ENCODE measurements at places on chromosomes 6 and 20.

DNA sequence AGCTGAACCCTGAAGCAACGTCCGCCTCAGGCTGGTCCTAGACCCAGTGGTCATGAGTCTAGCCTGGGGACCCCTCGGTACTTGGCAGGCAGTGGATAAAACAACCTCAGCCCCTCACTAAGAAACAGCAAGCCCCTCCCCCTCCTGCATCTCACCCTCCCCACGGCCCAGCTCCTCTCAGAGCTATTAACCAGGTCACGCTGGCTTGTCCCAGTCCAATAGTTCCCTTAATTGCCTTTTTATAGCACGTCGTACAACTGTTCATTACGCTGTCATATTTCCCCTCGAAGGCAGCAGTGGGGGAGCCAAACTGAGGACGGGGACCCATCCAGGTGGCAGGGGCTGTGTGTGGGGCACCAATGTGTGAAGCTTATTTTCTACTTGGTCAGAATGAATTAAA is 8.6 kb upstream of the SLC32A1 start:
- DNase-seq: no peak

DNA sequence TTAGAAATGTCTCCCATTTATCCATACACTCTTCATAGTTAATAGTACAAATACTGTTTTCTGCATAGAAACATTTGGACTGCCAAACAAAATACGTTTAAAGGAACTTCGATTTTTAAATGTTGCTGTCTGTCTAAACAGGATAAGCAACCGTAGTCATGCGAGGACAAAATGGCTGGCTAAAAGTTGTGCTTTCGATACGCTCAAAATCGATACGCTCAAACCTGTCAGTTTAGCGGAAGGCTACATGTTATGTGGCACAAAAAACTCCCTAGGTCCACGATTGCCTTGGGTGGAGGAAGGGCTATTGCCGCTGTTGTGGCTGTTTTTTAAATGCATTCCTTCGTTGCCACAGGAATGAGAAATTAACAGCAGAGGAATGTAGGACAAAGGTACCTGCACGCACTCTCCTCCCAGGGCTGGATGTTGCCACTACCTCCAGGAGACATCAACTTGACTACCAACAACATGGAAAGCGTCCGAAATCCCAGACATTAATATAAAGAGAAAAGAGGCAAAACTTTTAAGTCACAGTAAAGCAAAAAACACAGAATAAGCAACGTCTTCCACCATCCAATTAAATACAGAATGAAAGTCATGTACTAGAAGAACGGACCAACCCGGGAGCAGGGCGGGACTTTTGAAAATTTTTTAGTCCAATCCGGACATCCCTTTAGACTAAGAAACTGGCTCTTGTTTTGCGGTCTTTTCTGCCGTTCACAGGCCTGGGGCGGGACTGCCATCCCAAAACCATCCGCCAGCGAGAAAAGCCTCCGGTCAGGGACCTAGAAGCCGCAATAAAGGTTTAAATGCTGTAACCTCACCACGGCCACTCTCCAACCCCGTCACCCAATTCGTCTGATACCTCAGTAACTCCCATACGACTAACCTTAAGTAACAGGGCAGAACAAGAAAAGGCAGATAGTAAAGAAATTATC is 32.2 kb upstream of the HFE start:
- peak; percentile 73 for DNase-seq

GRCh38 chr6:31822036-31822821 is 5.3 kb upstream of the HSPA1B start:
- peak; percentile 63 for DNase-seq

DNA sequence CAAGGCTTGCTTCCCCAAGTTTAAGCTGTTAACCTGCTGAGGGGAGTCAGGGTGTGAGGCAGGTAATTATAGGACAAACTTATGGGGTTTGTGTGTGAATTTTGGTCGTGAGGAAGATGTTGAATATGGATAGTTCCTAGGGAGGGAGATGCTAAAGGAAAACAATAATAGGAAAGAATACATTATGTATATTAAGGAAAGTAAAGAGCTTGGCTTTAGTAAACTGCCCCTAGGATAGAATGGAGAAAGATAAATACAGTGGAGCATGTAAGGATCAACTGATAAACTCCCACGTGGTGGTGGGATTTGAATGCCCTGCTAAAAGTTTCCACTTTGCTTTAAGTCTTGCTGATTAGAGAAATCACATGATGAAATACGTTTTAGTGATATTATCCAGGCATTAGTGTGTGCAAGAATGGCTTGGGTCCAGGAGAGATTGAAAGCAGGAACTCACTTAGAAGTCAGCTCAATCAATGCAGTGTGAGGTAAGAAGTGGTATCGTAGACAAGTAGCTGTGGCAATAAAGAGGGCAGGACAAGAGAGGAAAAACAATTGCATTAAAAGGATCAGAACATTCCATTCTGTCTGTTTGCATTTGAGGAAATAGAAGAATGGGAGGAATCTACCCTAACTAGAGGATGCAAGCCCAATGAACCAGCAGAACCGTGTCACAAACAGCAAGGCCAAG is 52.5 kb downstream of the RPS12 start:
- DNase-seq: no peak

DNA sequence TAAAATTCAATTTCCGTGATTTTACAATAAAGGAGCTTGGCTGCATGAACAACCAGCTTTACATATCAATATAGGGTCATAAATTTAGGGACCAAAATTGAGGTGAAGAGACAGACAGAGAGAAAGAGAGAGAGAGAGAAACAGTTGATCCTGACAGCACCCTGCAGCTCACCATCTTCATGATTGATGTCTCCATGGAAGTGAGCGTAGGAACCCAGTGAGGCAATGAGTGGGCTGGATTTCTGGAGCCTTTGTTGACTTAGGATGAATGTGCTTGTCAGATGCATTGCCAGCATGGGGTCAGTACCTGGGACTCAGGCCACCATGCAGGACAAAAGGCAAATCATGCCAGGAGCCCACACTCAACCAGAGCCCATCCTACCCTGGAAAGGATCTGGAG is 165.1 kb upstream of the SYNDIG1 start:
- no peak for DNase-seq

GRCh38 chr6:131199568-131200272 is 64.5 kb downstream of the AKAP7 start:
- DNase-seq: peak; percentile 69

DNA sequence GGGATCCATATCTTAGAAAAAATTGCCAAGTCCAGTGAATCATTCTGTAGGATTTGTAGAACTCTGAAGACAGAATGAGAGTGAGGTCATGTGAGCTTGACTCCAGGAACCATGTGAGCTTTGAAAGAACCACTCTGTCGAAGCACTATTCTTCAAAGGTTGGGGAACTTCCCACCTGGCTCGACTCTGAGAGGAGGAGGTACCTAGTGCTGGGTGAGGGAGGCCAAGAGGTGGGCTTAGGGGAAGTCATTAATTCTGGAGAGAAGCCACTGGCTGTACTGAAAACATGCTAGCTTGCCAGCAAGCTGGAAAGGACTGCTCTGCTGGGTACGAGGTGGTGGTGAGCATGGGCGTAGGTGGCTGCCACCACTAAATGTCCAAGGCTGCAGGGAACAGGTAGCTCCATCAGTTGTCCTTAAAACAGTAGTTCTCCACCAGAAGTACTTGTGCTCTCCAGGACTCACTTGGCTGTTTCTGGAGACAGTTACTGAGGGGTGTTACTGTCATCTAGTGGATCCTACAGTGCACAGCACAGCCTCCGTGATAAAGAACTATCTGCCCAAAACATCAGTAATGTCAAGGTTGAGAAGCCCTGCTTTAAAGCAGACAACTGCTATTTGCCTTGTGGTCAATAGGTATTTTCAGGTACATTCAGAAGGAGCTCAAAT is 34.7 kb upstream of the SYNJ2 start:
- DNase-seq: no peak

- peak; percentile 69 for DNase-seq
Observed at GRCh38 chr6:129748212-129748900, 38.4 kb upstream of the ARHGAP18 start.

DNA sequence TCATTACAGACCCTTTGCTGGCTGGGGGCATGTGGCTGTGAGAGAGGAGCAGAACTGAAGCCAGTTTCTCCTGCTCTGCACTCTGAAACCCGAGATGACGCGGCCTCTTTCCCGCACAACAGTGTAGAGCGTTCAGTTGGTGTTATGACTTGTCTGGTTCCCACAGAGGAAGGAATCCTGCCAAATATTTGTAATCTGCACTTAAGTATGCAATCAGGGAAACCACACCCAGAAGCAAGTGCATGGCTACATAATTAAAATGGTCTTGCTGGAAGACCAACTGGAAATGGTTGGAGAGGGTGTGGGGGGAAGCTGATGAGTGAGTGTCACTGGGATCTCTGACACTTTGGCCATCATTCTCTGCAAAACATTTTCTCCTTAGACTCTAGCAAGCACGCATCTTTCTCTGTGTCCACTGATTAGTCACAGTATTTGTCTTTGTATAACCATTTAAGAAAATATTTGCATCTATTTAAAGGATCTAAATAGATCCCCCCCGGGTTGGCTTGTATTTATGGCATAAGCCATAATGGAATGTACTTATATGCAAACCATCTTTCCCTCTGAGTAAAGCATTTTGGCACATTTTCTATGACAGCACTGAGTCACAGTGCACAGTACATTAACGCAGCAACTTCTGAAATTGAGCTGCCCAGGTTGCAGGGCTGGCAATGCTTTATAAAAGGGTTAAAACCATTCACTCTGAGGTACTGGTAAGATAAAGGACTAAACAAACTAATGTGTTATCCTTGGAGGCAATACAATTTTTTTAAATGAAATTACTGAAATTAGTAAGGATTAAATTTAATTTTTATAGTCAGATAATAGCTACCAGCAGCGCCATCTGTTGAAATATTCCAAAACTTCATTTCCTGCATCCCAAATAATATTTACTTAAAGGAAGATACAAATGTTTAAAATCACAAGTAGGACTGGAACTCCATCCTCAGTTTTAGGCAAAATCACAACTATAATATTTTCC is 76.7 kb downstream of the FOXC1 start:
- no peak for DNase-seq

- DNase-seq: peak; percentile 23
Observed at GRCh38 chr6:129672881-129673631, 36.9 kb downstream of the ARHGAP18 start.

- no peak for DNase-seq
Observed at GRCh38 chr6:104597541-104598050, 262.1 kb downstream of the HACE1 start.

GRCh38 chr20:59359906-59360725 is 59.7 kb downstream of the EDN3 start:
- no peak for DNase-seq

DNA sequence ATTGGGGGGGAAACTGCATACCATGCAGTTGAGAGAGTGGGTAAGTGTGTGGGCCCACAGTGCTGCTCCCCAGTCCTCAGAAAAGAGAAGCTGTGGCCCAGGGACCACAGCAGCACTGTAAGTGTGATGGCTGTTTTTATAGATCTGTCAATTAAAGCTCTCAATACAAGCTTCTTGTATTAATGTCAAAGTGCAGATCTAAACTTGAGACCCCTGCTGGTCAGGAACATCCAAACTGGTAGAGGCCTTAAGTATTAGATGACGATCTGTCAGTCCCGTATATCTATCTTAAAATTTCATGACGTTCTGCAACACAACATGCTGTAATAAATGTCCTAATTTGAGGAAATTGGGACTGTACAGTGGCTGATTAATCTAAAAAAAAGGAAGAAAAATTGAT is 74.8 kb downstream of the TULP4 start:
- no peak for DNase-seq

DNA sequence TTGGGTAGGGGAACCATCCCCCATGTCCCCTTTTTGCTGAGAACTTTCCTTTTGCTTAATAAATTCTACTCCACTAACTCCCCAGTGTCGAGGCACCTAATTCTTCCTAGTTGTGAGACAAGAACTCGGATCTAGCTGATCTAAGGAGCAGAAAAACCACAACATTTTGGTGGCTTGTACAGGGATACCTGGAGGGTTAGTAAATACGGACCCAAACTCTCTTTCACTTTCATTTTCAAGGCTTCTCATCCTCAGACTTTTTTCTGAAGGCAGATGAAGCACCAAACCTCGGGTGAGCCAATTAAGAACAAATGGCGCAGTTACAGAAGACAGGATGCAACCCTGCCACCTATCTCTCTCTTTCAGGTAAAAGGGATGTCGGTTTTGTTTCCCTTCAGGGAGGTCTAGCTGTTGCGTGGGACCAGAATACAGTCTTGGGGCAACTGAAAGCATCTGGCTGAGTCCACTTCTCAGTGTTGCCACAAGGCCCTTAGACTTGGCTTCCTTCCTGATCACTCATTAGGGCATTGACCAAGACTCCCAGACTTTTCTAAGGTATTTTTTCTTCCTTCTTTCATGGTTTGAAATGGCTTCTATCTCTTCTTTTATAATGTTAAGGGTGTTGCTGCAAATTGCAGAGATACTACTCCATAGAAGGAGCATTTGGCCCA is 11.1 kb upstream of the HTR1B start:
- no peak for DNase-seq

- DNase-seq: no peak
Observed at GRCh38 chr6:127475135-127475822, 16.1 kb upstream of the KIAA0408 start.

DNA sequence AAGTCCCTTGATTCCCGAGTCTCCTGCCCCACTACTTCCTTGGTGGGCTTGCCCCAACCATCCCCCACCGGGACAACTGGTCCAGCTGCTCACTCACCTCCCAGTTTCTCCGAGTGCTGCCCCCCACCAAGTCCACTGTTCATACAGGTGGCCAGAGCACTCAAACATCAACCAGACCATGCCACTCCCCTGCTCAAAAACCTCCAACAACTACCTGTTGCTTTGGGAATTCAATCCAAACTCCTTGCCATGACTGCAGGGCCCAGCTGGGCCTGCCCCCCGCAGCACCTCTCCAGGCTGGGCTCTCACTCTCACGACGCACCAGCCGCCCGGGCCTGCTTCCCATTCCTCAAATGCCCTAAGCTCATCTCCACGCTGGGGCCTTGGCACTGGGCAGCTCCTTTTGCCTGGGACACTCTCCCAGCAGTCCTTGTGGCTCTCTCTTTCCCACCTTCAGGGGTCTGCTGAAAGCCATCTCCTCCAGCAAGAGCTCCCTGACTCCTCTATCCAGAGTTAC is 97.5 kb downstream of the NFATC2 start:
- DNase-seq: no peak

DNA sequence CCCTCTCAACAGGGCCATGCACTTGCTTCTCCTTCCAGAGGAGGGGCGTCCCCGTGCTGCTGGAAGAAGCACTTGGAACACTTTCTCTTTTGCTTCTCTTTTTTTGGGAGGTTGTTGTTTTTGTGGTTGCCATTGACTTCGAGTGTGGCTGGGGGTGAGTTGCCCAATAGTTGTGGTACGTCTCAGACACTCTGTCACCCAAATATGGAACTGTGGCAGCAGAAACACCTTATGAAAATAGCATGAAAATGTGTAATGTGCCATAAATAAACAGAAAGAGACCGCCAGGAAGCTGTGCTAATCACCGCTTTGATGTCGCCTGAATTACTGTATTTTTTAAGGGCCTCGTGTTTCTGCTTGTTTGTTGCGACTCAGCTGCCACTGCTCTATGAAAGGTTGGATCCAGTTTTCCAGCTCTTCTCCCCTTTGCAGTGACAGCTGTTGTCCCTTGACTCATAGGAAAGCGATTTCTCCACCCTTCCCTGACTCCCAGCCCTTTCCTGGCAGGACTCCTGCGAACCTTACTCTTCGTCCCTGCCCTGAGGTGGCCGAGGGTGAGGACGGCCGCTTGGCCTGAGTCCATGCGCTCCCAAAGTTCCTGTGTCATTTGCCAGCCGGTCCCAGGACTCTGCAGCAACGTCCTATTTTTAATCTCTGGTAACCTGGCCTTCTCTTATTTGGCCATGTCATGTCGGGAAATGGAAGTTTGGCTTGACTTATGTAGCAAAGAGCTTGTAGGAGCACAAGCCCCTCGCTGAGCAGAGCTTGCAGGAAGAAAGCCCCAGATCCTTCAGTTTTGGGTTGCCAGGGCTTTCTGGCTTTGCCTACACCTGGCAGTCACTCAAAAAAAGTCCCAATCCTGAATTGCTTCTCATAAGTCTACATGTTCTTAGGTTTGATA is 694.6 kb downstream of the QKI start:
- DNase-seq: no peak
